ENCODE measurements at places on chromosomes 2 and 18.

GRCh38 chr2:44016282-44016681 lies 20.5 kb upstream of the LRPPRC start:
- H3K4me3 ChIP-seq: no peak overlapping the region
- H3K27me3 ChIP-seq: peaks cover 6% of the 10 kb centered on the region
- H3K27ac ChIP-seq: no peak overlapping the region
- H3K4me1 ChIP-seq: no peaks in the 10 kb centered on the region
- H3K36me3 ChIP-seq: no peaks in the 10 kb centered on the region

GRCh38 chr2:8710951-8711350 lies 29.1 kb downstream of the ID2 start:
- H3K36me3 ChIP-seq: no peaks in the 10 kb centered on the region
- no peak for DNase-seq
- no peaks in the 10 kb centered on the region for H3K4me1 ChIP-seq
- H3K4me3 ChIP-seq: no peak overlapping the region

- no peak overlapping the region for H3K4me3 ChIP-seq
- peaks cover 35% of the 10 kb centered on the region for H3K27me3 ChIP-seq
- no peaks in the 10 kb centered on the region for H3K36me3 ChIP-seq
- H3K27ac ChIP-seq: no peak overlapping the region
These were observed 112.2 kb upstream of the NABP1 start for GRCh38 chr2:191565647-191566198.

DNA sequence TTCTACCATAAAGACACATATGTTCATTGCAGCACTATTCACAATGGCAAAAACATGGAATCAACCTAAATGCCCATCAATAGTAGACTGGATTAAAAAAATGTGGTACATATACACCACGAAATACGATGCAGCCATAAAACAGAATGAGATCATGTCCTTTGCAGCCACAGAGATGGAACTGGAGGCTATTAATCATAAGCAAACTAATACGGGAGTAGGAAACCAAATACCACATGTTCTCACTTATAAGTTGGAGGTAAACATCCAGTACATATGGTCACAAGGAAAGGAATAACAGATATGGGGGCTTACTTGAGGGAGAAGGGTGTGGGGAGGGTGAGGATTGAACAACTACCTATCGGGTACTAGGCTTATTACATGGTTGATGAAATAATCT lies 7.7 kb downstream of the HMSD start:
- H3K27me3 ChIP-seq: peaks cover 45% of the 10 kb centered on the region
- no peak overlapping the region for H3K27ac ChIP-seq
- DNase-seq: no peak

DNA sequence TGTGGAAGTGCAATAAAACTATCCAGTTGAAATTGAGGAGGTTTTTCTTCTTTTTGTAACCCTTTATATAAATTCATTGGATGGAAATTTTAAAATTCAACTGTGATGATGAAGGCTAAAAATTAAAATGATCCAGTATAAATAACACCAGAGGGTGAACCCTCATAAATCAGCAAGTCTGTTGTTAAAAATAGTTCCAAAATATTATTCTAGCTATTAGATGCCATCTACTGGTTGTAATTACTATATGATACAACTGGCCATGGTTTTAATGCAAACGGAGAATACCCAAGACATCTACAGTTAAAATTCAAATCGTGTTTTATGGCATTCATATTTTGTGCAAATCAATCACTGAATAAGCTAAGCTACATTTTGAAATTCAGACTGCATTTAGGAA lies 53.8 kb downstream of the TMEM200C start:
- DNase-seq: no peak
- H3K4me1 ChIP-seq: no peaks in the 10 kb centered on the region
- H3K36me3 ChIP-seq: no peaks in the 10 kb centered on the region
- no peak overlapping the region for H3K27ac ChIP-seq
- H3K4me3 ChIP-seq: no peak overlapping the region
- H3K27me3 ChIP-seq: peaks cover 19% of the 10 kb centered on the region

- peaks cover 4% of the 10 kb centered on the region for H3K27me3 ChIP-seq
- no peak overlapping the region for H3K27ac ChIP-seq
- no peak for DNase-seq
- H3K4me3 ChIP-seq: no peak overlapping the region
- peaks cover 16% of the 10 kb centered on the region for H3K4me1 ChIP-seq
These were observed 11.2 kb upstream of the PUM2 start for GRCh38 chr2:20361893-20362292.

DNA sequence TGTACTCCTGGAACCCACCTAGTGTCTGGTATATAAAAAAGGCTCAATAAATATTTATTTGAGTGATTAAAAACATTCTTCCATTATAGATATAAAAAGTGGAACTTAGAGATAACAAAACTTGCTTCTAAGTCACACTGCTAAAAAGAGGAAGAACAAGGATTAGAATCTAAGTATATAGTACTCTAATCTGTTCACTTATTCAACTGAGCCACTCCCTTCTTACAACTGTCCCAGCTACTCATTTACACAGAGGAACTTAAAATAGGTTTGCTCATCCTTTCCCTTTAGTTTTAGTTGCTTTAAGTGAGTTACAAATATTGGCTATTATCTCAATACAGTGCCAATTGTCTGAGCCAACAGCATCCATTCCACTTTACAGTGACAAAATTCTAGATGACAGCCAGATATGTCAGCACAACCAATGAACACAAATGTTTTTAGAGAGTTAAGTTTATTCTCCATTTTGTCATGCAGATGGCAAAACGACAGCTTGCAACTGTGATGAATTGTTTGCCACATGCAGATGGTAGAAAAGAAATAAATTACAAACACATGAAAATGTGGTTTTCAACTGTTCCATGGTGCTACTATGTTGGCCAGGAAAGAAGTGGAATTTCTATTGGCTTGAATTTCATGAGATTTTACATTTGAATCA lies 280.7 kb upstream of the ZC3H15 start:
- H3K4me3 ChIP-seq: no peak overlapping the region
- H3K36me3 ChIP-seq: no peaks in the 10 kb centered on the region
- no peaks in the 10 kb centered on the region for H3K4me1 ChIP-seq
- H3K27ac ChIP-seq: no peak overlapping the region

GRCh38 chr18:26956863-26957262 lies 91.4 kb upstream of the AQP4 start:
- no peaks in the 10 kb centered on the region for H3K36me3 ChIP-seq
- H3K27ac ChIP-seq: no peak overlapping the region
- peaks cover 3% of the 10 kb centered on the region for H3K27me3 ChIP-seq
- H3K4me3 ChIP-seq: no peak overlapping the region
- H3K4me1 ChIP-seq: no peaks in the 10 kb centered on the region
- no peak for DNase-seq

DNA sequence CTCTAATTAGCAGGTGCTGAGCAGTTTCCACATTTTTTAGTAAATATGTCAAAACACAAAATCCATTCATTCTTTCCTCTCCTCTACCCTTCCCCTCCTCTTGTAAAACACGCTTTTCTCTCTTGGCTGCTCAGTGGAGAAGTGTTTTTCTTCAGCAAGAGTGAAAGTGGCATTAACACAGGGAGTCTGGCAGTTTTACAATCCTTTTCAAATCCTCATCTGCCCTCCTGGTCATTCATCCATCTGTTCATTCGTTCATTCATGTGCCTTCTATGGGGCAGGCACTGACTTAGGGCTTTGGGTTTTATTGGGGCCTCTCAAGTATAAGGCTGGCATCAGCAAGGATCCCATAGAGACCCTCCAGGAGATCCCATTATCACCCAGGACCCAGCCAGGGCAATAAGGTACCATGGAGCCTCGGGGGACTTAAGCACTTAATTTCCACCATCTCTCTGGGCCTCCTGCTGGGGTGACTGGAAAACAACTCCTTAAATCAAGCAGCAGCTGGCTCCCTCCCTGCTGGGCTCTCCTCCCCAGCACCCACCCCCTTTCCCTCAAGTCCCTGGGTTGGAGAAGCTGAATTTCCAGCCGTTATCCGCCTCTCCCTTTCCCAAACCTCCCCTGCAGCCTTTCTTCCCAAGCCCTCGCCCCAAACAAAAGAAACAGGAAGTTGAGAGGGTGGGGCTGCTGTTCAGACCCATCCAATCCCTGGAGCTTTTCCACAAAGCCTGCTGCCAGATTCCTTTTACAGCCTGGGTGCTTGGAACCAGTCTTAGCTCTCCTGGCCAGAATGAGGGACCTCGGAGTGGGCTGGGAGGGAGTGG lies 32.6 kb downstream of the MARCHF4 start:
- H3K36me3 ChIP-seq: no peaks in the 10 kb centered on the region
- no peak overlapping the region for H3K27ac ChIP-seq
- no peak for DNase-seq
- H3K27me3 ChIP-seq: no peaks in the 10 kb centered on the region

- no peaks in the 10 kb centered on the region for H3K36me3 ChIP-seq
- H3K4me3 ChIP-seq: no peak overlapping the region
- no peak for DNase-seq
- H3K27ac ChIP-seq: no peak overlapping the region
- no peaks in the 10 kb centered on the region for H3K4me1 ChIP-seq
These were observed 25.1 kb downstream of the COLEC12 start for GRCh38 chr18:475202-476031.

GRCh38 chr18:4797002-4797685 lies 342.0 kb upstream of the DLGAP1 start:
- H3K27ac ChIP-seq: no peak overlapping the region
- no peak overlapping the region for H3K4me3 ChIP-seq
- H3K27me3 ChIP-seq: no peaks in the 10 kb centered on the region
- H3K36me3 ChIP-seq: no peaks in the 10 kb centered on the region

GRCh38 chr2:105261061-105261460 lies 19.5 kb downstream of the GPR45 start:
- H3K27ac ChIP-seq: no peak overlapping the region
- no peaks in the 10 kb centered on the region for H3K27me3 ChIP-seq
- H3K4me1 ChIP-seq: no peaks in the 10 kb centered on the region
- H3K4me3 ChIP-seq: no peak overlapping the region

GRCh38 chr2:211408483-211408891 lies 852.1 kb downstream of the CPS1 start:
- no peaks in the 10 kb centered on the region for H3K27me3 ChIP-seq
- H3K4me1 ChIP-seq: no peaks in the 10 kb centered on the region
- H3K4me3 ChIP-seq: no peak overlapping the region
- no peak for DNase-seq
- no peak overlapping the region for H3K27ac ChIP-seq
- no peaks in the 10 kb centered on the region for H3K36me3 ChIP-seq

- DNase-seq: no peak
- no peaks in the 10 kb centered on the region for H3K4me1 ChIP-seq
- no peaks in the 10 kb centered on the region for H3K36me3 ChIP-seq
These were observed 1.4 kb downstream of the CCDC85A start for GRCh38 chr2:56185101-56185581.

- H3K27ac ChIP-seq: no peak overlapping the region
- no peak overlapping the region for H3K4me3 ChIP-seq
- no peaks in the 10 kb centered on the region for H3K4me1 ChIP-seq
- no peaks in the 10 kb centered on the region for H3K36me3 ChIP-seq
- H3K27me3 ChIP-seq: peaks cover 4% of the 10 kb centered on the region
These were observed 33.0 kb upstream of the PTH2R start for GRCh38 chr2:208373460-208374089.
